Posterior cingulate gyrus (tissue), 11 donors: ENCODE measurements at places on chromosomes 12 and 14.

- no peak for DNase-seq
Measured at GRCh38 chr12:89504560-89505346, 19.8 kb downstream of the GALNT4 start.

DNA sequence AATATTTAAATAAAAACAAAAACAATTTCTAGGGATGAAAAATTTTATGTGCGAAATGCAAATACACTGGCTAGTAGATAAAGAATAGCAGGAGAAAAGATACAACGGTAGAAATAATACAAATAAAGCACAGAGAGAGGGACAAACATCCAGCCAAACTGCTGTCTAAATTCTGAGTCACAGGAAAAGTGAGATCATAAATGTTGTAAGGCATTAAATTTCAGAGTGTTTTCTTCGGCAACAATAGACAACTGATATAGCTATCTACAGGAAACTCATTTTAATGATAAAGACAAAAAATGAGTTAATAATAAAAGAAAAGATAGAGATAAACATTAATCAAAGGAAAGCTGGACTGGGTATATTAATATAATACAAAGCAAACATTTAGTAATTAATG, 122.2 kb downstream of the NTS start:
- DNase-seq: no peak

GRCh38 chr14:54572316-54572715, 5.4 kb downstream of the SAMD4A start:
- DNase-seq: no peak

- DNase-seq: no peak
Measured at GRCh38 chr12:41967668-41968500, 176.8 kb downstream of the GXYLT1 start.

DNA sequence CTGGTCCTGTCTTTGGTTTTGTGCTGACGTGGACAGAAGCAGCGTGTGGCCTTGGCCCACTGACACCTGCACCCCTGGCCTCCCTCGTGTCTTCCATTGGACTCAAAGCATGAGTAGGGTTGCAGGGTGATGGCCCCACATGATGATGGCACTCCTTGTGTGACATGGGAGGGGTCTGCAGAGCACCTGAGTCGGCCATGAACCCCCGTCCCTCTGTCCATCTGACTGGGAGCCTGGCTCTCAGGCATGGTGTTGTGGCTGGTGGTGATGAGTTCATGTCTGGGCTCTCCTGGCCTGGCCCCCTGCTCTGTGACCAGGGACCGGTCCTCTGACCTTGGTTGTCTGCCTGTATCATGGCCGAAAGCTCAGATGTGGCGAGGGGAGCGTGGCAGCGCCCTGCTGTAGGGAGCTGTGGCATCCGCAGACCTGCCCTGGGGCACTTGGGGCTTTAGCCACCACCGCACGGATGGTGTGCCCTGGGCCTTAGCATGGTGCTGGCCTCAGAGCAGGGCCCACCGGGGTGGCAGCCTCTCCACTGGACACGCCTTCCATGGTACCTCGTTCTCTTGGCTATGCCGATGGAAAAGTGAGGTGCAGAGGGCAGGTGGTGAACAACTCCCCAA, 16.7 kb downstream of the ULK1 start:
- no peak for DNase-seq

DNA sequence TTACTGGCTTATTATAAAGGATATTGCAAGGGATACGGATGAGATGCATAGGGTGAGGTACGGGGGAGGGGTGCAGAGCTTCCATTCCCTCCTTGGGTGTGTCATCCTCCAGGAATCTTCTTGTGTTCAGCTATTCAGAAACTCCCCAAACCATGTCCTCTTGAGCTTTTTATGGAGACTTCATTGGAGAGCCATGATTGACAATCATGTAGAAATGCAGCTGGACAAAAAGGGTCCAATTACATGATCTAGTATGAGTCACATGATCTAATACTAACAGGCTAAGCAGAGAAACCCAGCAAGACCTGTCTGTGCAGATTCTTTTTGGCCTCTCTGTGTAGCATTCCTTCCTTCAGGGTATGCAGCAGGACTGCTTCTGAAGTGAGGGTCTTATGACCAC, 23.9 kb upstream of the FLVCR2 start:
- DNase-seq: no peak

GRCh38 chr12:125184213-125184967, 119.2 kb downstream of the AACS start:
- DNase-seq: peak; percentile 52
